ENCODE measurements at places on chromosomes 7 and 10. TPM values are rescaled to one million over a fixed set of nuclear protein-coding genes. Genes with fewer than 3 reads are reported as not detected.

The TMEM236 gene
- 0.08 TPM for total RNA-seq

GRCh38 chr10:77416311-77417135 is 221.1 kb downstream of the KCNMA1 start:
- DNase-seq: no peak
- no peaks in the 10 kb centered on the region for H3K36me3 ChIP-seq
- no peak overlapping the region for H3K4me3 ChIP-seq
- no peaks in the 10 kb centered on the region for H3K27me3 ChIP-seq

DNA sequence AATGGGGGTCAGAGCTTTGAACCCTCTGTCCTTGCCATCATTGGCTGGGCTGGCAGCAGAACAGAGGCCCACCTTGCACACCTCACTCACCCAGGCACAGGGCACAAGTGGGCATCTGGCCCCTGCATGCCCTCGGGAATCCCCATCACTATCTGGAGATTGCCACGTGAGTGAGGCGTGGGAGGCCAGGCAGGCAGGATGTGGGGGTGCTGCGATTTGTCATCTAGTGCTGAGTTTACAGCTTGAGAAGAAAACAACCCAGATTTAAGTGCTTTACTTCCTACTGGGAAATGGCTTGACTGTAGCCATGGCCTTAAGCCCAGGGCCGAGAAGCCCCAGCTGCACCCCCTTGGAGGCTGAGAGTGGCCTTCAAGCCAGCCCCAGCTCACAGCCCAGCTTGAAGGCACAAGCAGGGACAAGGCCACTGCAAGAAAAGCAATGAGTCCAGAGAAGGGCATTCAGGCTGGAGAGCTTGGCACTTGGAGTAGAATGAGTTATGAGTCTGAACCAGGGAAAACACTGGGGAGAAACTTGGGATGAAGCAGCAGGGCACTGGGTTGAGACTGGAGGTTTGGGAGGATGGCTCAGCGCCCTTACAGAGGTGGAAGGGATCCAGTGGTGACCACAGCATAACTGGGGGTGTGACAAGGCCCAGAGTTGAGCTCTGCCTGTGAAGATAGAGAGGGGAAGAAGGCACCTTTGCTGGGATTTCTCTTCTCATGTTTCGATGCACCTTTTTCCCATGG is 123.0 kb downstream of the CXCL12 start:
- H3K27me3 ChIP-seq: no peaks in the 10 kb centered on the region
- no peak for DNase-seq
- no peaks in the 10 kb centered on the region for H3K36me3 ChIP-seq
- H3K27ac ChIP-seq: no peak overlapping the region
- no peak overlapping the region for H3K4me3 ChIP-seq

DNA sequence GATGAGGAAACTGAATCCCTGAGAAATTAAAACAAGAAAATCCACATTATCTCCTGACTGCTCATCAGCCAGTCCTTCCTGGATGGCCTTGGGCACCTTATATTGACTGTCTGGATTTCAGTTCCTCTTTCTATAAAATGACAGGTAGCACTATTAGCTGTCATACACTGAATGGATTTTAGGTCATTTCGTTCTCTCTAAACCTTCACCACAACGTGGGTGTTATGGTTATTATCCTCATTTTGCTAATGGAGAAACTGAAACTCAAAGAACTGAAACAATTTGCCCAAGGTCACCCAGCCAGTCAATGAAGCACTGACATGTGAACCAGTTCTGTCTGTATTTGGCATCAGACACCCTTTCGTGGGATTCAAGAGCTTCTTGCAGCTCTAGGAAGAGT is 193.8 kb downstream of the CYP26A1 start:
- DNase-seq: no peak
- no peak overlapping the region for H3K4me3 ChIP-seq
- peaks cover 7% of the 10 kb centered on the region for H3K36me3 ChIP-seq
- no peaks in the 10 kb centered on the region for H3K27me3 ChIP-seq
- H3K27ac ChIP-seq: no peak overlapping the region

The CALCR gene
- total RNA-seq: not detected

The SVOPL gene
- total RNA-seq: not detected

- H3K27ac ChIP-seq: no peak overlapping the region
- peak overlapping the region; percentile 63 for H3K4me3 ChIP-seq
- H3K4me1 ChIP-seq: peaks cover 18% of the 10 kb centered on the region
- H3K36me3 ChIP-seq: no peaks in the 10 kb centered on the region
- H3K27me3 ChIP-seq: peaks cover 76% of the 10 kb centered on the region
Observed at GRCh38 chr10:92699193-92699517, 9.4 kb downstream of the HHEX start.

GRCh38 chr7:38190011-38190410 is 12.0 kb downstream of the STARD3NL start:
- peaks cover 8% of the 10 kb centered on the region for H3K4me1 ChIP-seq
- H3K27ac ChIP-seq: no peak overlapping the region
- DNase-seq: no peak
- no peaks in the 10 kb centered on the region for H3K27me3 ChIP-seq
- H3K36me3 ChIP-seq: peaks cover 25% of the 10 kb centered on the region

DNA sequence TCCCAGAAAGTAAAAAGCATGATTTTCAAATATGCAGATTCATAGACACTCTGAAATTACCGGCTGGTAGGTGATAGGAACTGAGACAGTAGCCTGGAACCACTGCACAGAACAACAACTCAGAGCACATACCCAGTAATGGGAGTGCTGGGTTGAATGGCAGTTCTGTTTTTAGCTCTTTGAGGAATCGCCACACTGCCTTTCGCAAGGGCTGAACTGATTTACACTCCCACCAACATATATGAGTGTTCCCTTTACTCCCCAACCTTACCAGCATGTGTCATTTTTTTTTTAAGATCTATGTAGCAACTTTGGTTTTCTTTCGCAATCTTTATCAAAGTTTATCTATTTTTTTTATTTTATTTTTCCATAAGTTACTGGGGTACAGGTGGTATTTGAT is 358.8 kb downstream of the CALN1 start:
- H3K4me3 ChIP-seq: no peak overlapping the region
- H3K36me3 ChIP-seq: no peaks in the 10 kb centered on the region
- H3K4me1 ChIP-seq: no peaks in the 10 kb centered on the region
- no peak overlapping the region for H3K27ac ChIP-seq

- no peaks in the 10 kb centered on the region for H3K36me3 ChIP-seq
- no peaks in the 10 kb centered on the region for H3K27me3 ChIP-seq
- no peaks in the 10 kb centered on the region for H3K4me1 ChIP-seq
- no peak overlapping the region for H3K4me3 ChIP-seq
Observed at GRCh38 chr7:80858141-80858903, 60.5 kb downstream of the SEMA3C start.

- H3K4me3 ChIP-seq: peak overlapping the region; percentile 86
- peaks cover 24% of the 10 kb centered on the region for H3K36me3 ChIP-seq
- H3K27ac ChIP-seq: peak overlapping the region; percentile 84
- peaks cover 39% of the 10 kb centered on the region for H3K4me1 ChIP-seq
- peak; percentile 30 for DNase-seq
Observed at GRCh38 chr7:150406312-150406566, 27.1 kb downstream of the ZNF775 start.

DNA sequence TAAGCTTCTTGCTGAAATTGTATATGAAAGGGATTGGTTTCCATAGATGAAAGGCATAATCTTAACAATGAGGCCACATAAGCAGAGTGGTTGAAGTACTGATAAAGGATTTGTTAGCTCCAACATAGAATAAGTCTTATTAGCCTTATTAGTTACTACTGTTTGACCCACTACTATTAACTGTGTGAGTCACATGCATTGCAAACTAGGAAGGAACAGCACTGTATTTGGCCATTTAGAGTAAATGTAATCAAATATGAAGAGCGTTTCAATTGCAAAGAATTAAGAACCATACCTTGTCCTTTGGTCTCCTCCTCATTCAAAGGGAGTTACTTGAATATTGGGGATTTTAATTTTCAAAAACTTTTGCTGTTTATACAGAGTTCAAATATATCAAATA is 428.9 kb downstream of the MDFIC start:
- no peaks in the 10 kb centered on the region for H3K27me3 ChIP-seq
- DNase-seq: no peak
- H3K27ac ChIP-seq: no peak overlapping the region
- no peaks in the 10 kb centered on the region for H3K4me1 ChIP-seq
- no peaks in the 10 kb centered on the region for H3K36me3 ChIP-seq
- H3K4me3 ChIP-seq: no peak overlapping the region

DNA sequence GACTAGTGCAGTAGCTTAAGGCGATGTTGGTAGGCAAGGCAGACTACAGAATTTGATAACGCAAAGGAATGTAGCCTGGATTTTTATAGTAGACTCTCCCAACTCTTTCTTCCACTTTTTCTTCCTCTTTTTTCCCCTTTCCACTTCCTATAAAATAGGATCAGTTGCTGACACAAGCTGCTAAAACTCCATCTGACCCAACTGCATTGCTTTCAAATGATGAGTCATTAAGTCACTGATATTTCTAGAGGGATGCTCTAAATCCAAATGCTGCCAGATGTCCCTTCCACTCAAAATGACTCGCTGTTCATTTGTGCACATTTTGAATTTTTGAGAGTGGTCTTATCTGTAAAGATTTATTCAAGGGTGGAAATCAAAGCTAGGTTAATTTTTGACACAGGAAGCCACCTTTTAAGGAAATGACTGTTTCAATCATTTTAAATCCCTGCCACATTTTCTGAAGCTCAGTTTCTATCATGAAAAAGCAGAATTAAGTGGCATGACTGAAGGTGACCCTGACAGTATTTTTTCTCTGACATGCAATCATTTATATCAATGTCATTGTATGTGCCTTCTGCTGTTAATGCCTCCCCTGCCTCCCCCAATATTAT is 25.8 kb upstream of the SFMBT2 start:
- no peaks in the 10 kb centered on the region for H3K36me3 ChIP-seq
- no peak overlapping the region for H3K27ac ChIP-seq
- peaks cover 8% of the 10 kb centered on the region for H3K4me1 ChIP-seq
- peaks cover 29% of the 10 kb centered on the region for H3K27me3 ChIP-seq
- H3K4me3 ChIP-seq: no peak overlapping the region
- DNase-seq: no peak

The POU6F2 gene
- total RNA-seq: not detected

The PUS7 gene
- 5.1 TPM for total RNA-seq

The ZNF273 gene
- total RNA-seq: 8.4 TPM

DNA sequence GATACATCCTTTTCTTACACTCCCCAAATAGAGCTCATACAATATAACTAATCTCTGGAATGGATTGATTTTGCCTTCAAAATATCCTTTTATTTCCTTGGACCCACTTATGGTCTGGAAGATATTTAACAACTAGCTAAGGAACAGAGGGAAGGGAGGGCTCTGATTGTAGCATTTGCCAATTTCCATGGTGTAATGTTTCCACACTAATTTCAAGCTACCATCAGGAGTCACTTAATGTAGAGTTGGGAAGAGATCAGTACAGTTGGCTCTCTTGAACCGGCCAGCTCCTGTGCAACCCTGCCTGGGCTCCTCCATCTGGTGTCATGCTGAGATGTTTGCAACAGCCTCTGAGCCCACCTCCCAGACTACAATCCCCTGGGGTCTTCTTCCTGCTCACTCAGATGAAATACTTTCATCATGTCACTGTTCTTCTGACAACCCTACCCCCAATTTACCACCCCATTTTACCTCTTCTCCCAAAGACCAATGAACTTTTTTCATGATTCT is 8.0 kb upstream of the IL6 start:
- no peak for DNase-seq
- no peak overlapping the region for H3K4me3 ChIP-seq
- no peaks in the 10 kb centered on the region for H3K36me3 ChIP-seq
- no peak overlapping the region for H3K27ac ChIP-seq
- peaks cover 17% of the 10 kb centered on the region for H3K4me1 ChIP-seq

DNA sequence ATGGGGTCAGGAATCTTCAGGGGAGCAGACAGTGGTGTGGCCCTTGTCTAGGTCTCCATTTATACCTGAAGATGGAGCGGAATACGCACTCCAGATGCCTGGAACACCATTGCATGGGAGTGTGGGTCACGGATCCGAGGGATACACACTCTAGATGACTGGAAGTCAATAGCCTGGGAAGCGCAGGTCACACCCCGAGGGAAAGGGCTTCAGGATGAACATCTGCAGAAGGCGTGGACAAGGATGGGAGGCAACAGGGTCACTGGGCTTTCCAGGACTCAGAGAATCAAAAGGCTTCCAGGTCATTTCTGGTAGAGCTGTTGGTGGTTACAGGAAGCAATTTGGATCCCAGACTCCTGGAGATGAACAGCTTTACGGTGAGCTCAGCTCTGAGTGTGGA is 382.2 kb upstream of the KLF6 start:
- H3K4me3 ChIP-seq: no peak overlapping the region
- peaks cover 5% of the 10 kb centered on the region for H3K36me3 ChIP-seq
- no peaks in the 10 kb centered on the region for H3K4me1 ChIP-seq
- no peaks in the 10 kb centered on the region for H3K27me3 ChIP-seq
- DNase-seq: no peak

The OR2AE1 gene
- total RNA-seq: not detected

DNA sequence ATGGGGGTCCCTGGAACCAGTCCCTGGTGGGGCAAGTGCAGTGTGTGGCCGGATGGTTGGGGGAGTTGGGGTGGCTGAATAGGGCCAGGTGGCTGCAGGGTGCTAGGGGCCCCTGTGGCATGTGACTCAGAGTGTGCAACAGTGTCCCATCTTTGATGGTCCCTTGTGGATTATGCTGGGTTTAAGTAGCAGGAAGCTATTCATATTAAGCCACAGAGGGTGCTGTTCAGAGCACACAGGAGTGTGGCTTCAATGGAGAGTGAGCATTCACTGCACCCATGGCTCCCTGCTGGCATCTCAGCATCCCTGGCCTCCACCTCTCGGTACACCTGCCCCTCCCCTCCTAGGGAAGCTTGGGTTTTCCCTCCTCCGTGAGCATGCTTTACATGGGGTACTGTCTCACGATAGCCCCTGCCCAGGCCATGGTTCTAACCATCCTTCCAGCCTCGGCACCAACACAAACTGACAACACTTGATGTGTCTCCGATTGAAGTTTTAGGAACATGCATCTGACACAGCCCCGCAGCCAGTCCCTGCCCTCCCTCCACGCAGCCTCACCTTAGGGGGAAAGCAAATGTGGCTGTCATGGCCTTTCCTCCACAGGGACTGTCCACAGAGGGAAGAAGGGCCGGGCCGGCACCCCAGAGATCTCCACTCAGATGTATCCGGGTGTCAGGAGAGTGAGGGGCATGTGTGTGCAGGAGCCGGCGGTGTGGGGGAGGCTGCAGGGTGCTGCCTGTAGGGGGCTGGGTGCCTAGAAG is 30.4 kb upstream of the PPIF start:
- peak; percentile 46 for DNase-seq
- H3K27me3 ChIP-seq: no peaks in the 10 kb centered on the region
- peak overlapping the region; percentile 92 for H3K27ac ChIP-seq
- peaks cover 58% of the 10 kb centered on the region for H3K36me3 ChIP-seq

- H3K4me1 ChIP-seq: no peaks in the 10 kb centered on the region
- DNase-seq: no peak
- no peak overlapping the region for H3K4me3 ChIP-seq
- H3K27ac ChIP-seq: no peak overlapping the region
- peaks cover 8% of the 10 kb centered on the region for H3K27me3 ChIP-seq
Observed at GRCh38 chr7:29620556-29620930, 56.9 kb downstream of the PRR15 start.

The NPSR1 gene
- total RNA-seq: not detected

The CLIP2 gene
- total RNA-seq: 1.6 TPM

- peaks cover 10% of the 10 kb centered on the region for H3K4me1 ChIP-seq
- no peak overlapping the region for H3K27ac ChIP-seq
- no peak for DNase-seq
- no peaks in the 10 kb centered on the region for H3K27me3 ChIP-seq
- no peak overlapping the region for H3K4me3 ChIP-seq
Observed at GRCh38 chr10:88288320-88289059, 294.6 kb downstream of the RNLS start.

- H3K36me3 ChIP-seq: no peaks in the 10 kb centered on the region
- H3K4me1 ChIP-seq: no peaks in the 10 kb centered on the region
- H3K27ac ChIP-seq: no peak overlapping the region
- no peak for DNase-seq
Observed at GRCh38 chr10:1650542-1651269, 86.6 kb downstream of the ADARB2 start.

The ZNF804B gene
- total RNA-seq: not detected
